ENCODE measurements at places on chromosomes 2 and 18.

- no peak for DNase-seq
Measured at GRCh38 chr18:38807915-38808314, 1242.3 kb upstream of the CELF4 start.

DNA sequence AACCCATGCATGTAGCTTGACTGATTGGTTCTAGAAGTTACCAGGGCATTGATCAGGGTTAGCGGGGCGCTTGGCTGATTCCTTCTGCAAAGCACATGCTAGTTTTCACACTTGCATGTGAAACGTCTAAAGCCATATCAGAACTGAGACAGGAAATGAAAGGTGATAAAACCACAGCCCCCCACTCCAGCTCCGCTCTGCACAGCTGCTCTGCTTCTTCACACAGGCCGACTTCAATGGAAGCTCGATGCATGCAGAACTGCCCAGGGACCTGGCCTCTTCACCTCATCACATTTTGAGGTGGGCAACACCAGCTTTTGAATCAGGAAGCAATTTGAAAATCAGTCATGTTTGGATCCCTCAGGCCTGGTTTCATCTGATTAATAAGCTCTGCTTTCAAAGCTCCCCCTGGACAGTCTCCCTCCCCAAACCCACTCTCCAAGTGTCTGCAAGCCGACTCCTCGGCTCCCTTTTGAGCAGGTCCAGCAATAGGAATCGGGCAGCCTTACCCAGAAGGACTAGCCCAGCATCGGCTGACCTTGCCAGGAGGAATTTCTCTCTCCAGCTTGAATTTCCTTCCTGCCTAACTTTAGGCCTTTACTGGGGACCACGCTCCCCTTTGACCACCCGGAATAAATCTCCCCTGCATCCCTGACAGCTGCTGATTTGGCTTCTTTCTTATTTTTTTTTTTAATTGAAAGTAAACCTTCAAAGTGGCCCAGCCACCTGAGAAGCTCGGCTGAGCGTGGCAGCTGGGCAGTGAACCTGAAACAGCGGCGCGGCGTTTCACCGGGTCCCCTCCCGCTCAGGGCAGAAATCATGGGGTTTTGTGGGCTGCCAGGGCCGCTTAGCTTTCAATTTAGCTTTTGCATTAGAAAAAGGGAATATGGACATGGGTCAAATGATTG is 31.7 kb downstream of the HRH4 start:
- DNase-seq = no peak

DNA sequence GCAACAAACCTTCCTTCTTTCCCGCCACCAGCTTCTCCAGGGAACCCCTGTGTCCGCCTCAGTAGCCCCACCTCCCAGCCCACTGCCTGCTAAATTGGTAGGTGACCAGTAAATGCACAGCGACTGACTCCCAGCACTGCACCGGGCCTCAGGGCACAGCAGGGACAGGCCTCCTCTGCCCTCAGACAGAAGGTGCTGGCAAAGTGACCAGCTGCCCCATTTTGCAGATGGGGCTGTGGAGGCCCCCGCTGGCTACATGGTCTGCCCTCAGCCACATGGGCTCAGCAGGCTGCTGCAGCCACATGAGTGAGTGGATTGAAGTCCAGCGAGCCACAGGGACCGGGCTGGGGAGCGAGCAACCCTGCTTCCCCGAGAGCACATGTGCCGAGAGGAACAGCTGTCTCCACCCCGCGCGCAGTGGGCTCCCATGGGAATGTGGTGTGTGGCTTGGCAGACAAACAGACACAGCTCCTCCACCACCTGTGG is 7.8 kb upstream of the NPPC start:
- DNase-seq = peak; percentile 32

GRCh38 chr2:70141902-70142589 is 48.8 kb downstream of the C2orf42 start:
- no peak for DNase-seq

- no peak for DNase-seq
Measured at GRCh38 chr18:58242968-58243367, 198.9 kb downstream of the NEDD4L start.

DNA sequence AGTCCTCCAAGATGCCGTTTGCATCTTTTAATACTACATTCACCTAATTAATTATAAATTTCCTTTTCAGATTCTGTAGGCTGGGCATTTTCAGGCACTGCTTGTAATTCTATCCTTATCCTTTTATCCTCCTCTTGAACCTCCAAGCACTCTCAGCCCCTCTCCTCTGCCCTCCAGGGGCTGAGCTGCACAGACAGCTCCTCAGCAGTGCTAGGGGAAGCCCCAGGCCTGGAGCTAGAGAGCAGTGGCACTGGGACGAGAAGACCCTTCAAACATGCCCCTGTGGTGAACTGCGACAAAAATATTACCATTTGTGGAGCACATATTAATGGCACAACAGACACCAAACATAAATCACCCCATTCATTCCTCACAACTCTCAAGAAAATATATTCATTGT is 32.9 kb downstream of the CFAP210 start:
- peak; percentile 92 for DNase-seq
